ENCODE measurements at places on chromosomes 2 and 18. TPM values are rescaled to one million over a fixed set of nuclear protein-coding genes. Genes with fewer than 3 reads are reported as not detected.

The CHRNG gene
- not detected for total RNA-seq

The TIGD1 gene
- 6.3 TPM for total RNA-seq

The GKN2 gene
- not detected for total RNA-seq

The AGPS gene
- total RNA-seq: 64.8 TPM

The EVX2 gene
- total RNA-seq: not detected
